ENCODE measurements at places on chromosomes 3 and 15.

GRCh38 chr3:151168269-151169094 lies 34.5 kb downstream of the GPR171 start:
- peak; percentile 31 for DNase-seq

GRCh38 chr3:31295150-31295765 lies 237.5 kb upstream of the STT3B start:
- no peak for DNase-seq

GRCh38 chr15:87118846-87119245 lies 1039.2 kb downstream of the AGBL1 start:
- DNase-seq: no peak

- no peak for DNase-seq
These were observed 46.1 kb upstream of the RASGRP1 start for GRCh38 chr15:38610748-38611147.

DNA sequence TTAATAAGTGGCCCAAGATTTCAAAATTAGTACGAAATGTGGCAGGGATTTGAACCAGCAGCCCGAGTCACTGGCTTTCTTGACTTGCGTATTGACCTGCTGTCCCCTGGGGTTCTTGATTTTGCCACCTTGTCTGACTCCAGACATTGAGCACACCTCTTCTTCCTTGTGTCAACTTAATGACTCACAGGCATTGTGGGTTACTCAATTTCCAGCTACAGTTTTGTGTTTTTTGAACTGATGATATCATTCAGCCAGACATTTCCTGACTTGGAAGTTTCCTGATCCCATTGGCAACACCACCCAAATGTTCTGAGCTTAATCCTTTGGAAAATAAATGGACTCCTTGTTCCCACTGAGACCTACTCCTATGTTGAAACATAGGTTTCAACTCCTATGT lies 64.2 kb downstream of the MOBP start:
- DNase-seq: no peak

DNA sequence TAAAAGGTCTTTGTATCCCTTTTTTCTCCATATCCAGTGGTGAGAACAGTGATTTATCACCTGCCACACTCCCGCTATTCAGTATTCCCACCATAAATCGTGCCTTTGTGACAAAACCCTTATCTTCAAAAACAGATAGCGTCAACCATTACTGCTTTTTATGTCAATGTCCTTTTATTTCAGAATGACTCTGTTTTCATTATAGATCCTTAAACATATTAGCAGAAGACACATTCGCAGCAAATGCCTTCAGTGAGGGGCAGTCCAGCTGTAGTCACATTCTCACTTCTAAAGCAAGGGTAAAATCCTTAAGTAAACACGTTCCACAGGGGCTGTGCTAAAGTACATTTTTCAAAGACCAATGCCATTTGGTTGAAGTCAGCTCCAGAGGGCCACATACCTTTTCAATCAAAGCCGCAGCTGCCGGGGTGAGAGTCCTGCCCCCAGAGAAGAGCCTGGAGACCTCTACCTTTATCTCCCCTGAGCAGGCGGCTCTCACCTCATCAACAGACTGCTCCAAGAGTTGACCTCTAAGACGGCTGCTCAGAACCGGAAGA lies 53.4 kb downstream of the PDZRN3 start:
- DNase-seq: no peak

DNA sequence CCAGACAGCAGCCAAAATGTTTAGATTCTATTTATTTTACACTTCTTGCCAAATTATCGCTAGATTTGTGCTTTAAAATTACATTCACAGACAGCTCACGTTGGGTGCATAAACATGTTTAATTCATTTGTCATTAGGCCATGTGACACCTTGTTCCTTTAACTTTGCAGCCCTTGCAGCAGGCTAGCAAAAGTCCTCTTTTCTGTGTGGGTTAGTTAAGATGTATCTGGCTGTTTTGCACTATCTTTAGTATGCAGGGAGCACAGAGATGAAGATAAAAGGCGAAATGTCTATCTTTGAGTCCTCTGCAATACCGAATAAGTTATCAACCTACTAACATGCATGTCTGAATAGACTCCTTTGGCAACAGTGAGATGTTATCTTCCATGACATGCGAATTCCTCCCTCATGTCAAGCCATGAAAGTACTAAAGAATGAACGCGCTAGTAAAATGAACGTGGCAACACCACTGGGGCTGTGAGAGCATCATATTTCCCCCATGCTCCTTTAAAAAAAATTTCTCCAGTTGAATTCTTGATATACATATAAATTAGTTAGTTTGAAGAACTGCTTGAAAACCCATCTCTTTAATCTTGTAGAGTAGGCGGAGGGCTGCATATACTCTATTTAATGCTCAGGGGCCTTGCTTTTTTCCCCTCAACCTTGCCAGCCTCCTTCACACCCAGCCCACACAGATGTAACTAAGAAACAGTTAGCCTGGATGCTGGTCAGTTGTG lies 620.4 kb upstream of the NR2F2 start:
- DNase-seq: no peak

DNA sequence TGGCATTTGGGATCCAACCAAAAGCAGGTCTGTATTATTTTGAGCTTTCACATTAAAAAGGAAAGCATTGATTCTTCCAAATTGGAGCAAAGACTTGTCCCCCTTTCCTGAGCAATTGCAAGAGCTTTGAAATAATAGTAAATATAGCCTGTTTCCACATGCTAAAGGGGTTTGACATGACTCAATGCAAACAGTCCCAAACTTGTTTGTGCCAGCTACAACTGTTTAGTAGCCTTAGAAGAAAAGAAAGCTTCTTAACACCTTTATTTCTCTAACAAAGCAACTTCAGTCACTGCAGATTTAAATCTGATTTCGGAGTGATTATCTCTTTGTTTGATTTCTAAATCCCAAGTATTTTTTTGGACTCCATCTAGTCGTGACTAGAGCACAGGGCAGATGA lies 180.2 kb downstream of the SEMA6D start:
- no peak for DNase-seq

- DNase-seq: no peak
These were observed 67.5 kb upstream of the CADPS start for GRCh38 chr3:62942764-62943163.

DNA sequence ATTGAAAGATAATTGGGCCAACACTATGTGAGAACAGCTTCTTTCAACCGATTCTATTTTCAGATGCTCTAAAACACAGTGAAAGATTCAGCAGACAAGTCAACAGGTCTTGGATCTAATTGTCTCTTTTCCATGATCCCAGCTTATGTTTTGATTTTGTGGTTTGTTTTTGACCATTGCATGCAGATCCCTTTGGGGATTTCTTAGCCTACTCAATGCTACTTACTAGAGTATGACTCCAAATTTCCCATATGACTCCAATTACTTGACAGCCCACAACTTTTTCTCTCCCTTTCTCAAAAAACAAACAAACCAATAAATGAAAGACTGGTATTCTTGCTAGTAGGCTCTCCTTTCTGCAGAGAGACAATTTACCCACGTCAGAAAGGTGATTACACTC lies 67.1 kb downstream of the KCNH8 start:
- no peak for DNase-seq

DNA sequence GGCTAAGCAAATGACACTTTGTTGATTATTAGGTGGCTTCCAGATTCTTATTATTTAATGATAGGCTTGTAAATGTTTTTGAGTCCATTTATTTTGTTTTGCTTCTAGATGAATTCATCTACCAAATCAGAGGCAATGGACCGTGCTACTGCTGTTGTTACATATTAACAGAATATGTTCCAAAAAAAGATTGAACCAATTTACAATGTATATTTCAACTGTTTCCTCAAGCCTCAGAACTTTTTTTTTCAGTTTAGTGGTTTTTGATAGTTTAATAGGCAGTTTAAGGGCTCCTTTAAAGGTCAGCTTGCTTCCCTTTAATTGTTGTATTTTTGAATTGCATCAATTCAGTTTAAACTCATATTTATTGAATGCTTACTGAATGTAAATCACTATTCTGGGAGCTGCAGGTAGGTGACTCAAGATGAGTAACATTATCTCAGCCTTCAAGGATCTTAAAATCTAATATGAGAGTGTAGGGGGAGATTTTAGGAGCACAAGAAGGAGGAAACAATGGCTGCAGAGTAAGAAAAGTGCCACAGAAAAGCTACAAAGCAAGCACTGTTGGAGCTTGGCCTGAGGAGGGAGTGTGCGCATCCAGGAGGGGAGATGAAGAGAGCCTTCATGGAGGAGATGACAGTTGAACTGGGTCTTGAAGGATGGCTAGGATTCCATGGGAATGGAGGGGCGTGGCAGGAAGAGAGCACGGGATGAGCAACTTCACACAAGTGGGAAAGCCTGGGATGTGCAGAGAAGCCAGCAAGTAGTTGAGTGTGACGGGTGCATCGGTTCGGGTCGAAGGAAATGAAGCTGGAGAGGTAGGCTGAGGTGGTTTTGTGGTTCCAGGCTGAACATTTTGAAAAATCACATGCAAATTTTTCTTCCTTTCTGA lies 14.7 kb downstream of the MAP2K1 start:
- DNase-seq: no peak

- DNase-seq: no peak
These were observed 13.9 kb downstream of the UPK1B start for GRCh38 chr3:119187266-119187665.

DNA sequence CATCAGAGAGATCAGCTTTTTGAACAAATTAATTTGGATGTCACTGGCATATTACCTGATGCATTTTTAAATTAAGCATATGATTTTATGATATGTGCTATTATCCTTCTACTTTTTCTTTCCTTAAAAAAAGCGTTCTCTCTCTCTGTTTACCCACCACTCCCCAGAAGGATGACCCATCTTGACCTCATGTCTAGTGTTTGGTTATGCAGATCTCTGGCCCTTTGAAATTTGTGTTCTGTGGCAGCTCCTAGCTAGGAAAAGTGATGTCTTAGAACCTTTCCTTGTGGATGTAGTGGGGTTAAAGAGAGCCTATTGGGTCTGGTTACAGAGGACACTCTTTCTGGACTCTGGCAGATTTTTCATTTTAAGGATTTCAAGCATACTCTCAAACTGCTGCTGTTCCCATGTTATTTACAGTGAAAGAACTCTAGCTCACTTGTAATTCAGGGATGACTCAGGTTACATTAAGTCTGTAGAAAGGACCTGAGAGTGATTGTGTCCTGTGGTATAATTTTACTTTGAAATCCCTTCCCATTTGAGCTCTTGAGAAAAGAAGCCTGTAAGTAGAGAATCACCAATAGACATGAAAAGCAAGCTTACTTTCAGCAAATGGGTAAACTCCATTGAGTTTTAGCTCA lies 23.8 kb downstream of the ARHGEF26 start:
- DNase-seq: no peak

DNA sequence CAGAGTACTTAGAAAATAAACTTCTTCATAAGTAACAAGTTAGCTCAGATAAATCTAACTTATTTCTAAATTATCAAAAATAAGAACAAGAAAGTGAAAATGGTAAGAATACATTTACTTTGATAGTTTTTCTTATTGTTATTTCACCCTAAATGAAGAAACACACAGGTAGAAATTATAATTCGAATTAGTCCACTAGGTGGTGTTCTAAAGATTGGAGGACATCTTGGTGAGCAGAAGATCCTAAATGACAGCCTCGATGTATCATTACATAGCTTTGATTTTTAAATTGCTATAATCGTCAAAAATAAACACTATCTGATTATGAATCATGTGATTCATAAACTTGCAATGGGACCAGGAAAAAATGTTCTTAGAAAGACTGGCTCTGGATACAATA lies 280.8 kb upstream of the UBE2E2 start:
- no peak for DNase-seq

DNA sequence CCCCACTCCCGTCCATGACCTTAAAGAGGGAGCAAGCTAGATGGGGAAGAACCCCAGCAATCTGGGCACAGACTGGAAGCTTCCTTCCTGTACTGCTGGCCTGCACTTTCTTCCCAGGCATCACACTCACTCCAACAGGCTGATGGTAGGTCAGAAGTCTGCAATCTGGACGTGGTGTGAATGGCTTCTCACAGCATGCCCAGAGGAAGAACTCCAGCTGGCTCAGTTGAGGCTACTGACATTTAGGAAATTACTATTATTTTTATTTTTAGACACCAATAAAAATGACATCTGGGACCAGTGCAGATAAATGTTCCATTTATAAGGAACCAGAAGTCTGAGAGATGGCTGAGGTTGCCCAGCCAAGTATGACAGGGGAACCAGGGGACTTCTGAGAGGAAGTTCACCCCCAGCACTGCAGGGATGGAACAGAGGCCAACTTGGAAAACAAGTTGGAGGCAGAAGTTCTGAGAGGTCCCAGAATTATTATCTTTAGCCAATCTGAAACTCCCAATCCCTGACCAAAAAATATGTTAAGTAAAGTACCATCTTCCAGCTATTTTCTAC lies 163.8 kb upstream of the CTNNB1 start:
- DNase-seq: no peak

DNA sequence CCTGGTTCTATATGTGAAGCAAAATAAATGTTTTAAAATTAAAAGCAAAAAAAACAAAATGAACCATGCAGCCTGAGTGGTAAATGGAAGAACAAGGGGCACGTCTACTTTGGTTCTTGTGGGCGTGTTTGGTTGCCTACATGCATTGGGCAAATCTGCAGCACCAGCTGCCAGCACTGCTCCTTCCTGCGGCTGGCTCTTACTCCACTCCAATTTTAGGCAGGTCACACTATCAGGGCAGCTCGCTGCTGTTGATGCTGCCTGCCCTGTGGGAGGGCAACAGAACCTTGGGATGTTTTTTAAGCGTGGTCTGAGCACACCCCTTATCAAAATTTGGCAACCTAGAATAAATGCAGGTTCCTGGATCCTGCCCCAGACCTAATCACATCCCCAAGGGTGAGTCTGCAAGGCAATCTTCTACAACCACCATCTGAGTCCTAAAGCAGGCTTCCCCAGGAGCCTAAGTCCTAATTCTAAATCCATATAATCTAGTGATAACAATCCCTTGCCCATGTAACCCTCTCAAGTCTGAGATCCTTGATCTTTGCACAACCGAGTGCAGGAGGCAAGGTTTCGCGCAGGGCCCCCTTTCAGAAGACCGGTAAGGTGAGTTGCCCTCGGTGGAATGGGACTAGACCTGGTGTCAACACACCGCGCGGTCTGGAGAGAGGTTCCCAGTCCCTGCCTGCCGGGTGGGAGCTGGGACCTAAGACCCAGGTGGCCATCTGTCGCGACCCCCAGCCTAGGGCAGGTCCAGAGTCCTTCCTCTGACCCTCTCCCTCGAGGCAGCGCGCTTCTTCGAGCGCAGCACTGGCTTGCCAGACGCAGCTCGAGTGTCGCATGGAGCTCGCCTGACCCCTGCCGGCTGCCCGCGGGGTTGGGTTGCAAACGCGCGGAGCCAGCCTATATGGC lies 15.9 kb downstream of the IVD start:
- no peak for DNase-seq

DNA sequence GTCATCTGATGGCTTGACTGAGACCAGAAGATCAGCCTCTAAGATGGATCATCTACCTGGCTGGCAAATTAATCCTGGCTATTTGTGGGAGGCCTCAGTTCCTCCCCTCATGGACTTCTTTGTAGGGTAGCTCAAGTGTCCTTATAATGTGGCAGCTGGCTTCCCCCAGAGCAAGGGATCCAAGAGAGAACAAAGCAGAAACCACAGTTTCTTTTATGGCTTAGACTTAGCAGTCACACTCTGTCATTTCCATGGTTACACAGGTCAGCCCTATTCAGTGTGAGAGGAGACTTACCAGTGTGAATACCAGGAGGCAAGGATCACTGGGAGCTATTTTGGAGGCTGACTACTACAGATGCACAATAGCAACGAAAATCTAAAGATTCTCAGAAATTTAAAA lies 15.3 kb upstream of the ARL14 start:
- no peak for DNase-seq

Measured in fibroblast of skin of left biceps (primary cell).